ENCODE measurements at places on chromosomes 7 and 10.

GRCh38 chr7:84532196-84532595 lies 337.6 kb upstream of the SEMA3A start:
- no peak for DNase-seq

DNA sequence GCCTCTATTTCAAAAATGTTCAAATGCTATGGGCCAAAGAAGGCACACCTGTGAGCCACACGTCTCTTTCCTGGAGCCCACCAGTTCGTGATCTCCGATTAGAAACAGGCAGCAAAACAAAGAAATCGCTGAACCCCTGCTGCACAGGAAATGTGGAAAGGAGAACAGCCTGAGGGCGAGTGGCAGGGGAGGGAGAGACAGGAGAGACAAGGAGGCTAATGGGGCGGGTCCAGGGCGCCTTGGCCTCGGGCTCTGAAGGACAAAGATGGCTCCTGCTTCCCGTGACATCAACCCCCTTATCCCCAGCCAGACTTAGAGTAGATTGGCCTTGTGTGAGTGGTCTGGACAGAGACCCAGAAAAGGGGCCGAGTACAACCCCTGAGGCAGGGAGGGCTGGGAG lies 62.4 kb upstream of the DOCK1 start:
- no peak for DNase-seq

DNA sequence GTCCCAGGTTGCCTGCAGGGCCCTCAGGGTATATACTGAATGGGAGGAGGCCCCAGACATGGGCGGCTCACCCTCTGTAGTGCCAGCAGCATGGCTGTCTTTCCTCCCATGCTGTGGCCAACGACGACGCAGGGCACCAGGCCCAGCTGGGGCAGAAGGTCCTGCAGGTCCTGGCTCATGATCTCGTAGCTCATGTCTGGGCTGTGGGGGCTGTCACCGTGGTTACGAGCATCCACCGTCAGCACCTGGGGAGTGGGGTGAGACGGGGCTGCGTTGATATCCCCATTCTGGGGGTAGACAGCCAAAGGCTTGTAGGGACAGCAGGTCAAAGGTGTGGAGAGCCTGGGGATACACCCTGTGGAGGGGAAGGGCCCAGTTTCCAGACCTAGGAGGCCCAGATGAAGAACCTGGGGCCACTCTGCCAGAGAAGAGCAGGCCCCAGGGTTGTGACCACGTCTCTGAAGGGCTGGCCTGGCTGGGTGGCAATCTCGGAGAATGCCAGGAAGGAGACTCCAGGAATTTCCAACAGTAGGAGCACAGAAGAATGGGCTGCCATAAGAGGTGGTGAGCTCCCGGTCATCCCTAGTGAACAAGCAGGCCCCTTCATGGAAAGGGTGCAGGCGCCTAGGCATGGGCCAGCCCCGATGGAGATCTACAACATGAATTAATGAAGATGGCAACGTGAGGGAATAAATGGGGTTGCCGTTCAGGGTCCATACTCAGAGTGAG lies 947 bp downstream of the ABHD11 start:
- no peak for DNase-seq

GRCh38 chr10:87675396-87676376 lies 16.0 kb downstream of the PAPSS2 start:
- no peak for DNase-seq

GRCh38 chr7:1360521-1360971 lies 98.7 kb downstream of the MICALL2 start:
- no peak for DNase-seq

GRCh38 chr7:84088802-84089201 lies 105.8 kb downstream of the SEMA3A start:
- no peak for DNase-seq

DNA sequence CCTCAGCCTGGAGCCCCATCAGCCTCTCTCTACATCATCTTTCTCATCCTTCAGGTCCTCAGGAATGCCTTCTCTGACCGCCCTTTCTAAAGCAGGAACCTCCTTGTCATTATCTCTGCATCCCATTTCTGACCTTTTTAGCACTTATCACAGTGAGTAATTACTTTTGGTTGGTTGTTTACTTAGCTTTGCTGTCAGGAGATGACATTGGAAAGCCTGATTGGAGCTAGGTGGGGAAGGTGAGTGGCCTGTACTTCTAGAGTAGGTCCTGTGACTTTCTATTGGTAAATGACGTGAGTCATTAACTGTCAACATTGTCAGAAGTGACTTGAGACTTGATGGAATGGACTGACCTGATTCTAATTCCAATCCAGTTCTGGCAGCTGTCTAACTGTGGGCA lies 9.3 kb upstream of the SLC25A13 start:
- DNase-seq = no peak
